Bronchus fibroblast of lung (primary cell): ENCODE measurements at places on chromosomes 2 and 18. TPM values are rescaled to one million over a fixed set of nuclear protein-coding genes. Genes with fewer than 3 reads are reported as not detected.

The ASTL gene
- total RNA-seq, result not detected in 2 replicates

The SMYD1 gene
- not detected in 2 replicates for total RNA-seq

The CTDSP1 gene
- 64.7 and 70.5 TPM in 2 replicates for total RNA-seq

The MC4R gene
- 0.15 TPM in 1 of 2 replicates, not detected in the other for total RNA-seq

The SLC30A3 gene
- total RNA-seq, result 0.15 and 0.34 TPM in 2 replicates

The CAMKMT gene
- 2.5 and 3.0 TPM in 2 replicates for total RNA-seq

The MBD5 gene
- total RNA-seq, result 7.0 and 7.9 TPM in 2 replicates

The DES gene
- total RNA-seq, result 3.0 and 5.0 TPM in 2 replicates

The REG3G gene
- total RNA-seq, result not detected in 2 replicates

The CAPN14 gene
- total RNA-seq, result under 0.01 TPM in 2 replicates

The RELCH gene
- 13.7 and 18.0 TPM in 2 replicates for total RNA-seq

The SMC6 gene
- 10.3 and 13.4 TPM in 2 replicates for total RNA-seq

The ARHGAP15 gene
- not detected in 2 replicates for total RNA-seq

The SLC11A1 gene
- total RNA-seq, result under 0.01 and 0.30 TPM in 2 replicates

The NOL4 gene
- total RNA-seq, result not detected in 2 replicates
